GM23338 (cell line): ENCODE measurements at places on chromosomes 6 and 20.

DNA sequence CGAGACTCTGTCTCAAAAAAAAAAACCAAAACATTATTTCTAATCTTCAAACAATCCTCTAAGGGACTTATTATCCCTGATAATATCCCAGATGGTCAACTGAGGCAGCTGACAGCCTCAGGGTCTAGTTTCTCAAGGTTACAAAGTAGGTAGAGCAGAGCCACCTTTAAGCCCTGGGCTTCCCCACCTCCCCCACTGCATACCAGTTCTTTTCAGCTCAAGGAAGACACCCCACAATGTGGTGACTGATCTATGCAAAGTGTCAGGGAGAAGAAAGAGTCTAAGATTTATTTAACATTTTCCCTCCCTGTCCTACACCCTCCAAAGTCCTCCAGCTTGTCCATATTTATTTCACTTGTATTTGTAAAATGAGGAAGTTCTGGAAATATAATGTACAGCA lies 60.5 kb upstream of the VGLL2 start:
- DNase-seq: no peak

DNA sequence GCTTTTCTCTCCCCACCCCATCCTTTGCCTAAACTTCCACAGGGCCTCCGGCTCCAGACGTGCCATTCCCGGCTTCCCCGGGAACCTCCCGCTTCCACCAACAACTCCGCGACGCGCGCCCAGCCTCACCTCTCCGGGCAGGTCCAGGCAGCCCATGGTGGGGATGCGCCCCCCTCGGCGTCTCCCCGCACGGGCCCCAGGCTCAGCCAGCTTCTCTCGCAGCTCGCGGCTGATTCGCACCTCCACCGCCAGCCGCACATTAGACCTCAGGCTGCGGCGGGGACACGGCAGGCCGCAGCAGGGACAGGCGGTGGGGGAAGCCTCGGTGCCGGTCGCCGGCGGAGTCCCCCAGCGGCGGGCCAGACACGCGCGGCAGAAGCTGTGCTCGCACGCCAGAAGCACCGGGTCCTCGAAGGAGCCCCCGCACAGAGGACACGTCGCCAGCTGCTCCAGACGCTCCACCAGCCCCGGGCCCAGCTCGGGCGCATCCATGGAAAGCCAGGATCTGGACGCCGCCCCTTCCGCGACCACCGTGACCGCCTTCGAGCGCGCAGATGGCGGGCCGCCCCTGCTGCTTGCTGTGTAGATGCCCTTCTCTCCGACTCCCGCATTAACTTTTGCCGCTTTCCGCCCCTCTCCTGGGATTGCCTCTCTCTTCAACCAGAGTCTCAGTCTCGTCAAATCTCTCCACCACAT lies at the start of gene RNF39:
Gene RNF39, minus strand, starts transcription at position 676 of the 696 bp plus-strand sequence. Its CDS starts 184 bp downstream, at position 492.
- no peak for DNase-seq

GRCh38 chr6:125120054-125120590 lies 33.5 kb upstream of the TPD52L1 start:
- DNase-seq: no peak

- DNase-seq: no peak
These were observed 1567.2 kb upstream of the DEFB115 start for GRCh38 chr20:29690274-29690673.

GRCh38 chr20:58459058-58459750 lies 56.0 kb downstream of the APCDD1L start:
- no peak for DNase-seq

GRCh38 chr6:168368936-168369335 lies 49.4 kb upstream of the DACT2 start:
- DNase-seq: no peak

DNA sequence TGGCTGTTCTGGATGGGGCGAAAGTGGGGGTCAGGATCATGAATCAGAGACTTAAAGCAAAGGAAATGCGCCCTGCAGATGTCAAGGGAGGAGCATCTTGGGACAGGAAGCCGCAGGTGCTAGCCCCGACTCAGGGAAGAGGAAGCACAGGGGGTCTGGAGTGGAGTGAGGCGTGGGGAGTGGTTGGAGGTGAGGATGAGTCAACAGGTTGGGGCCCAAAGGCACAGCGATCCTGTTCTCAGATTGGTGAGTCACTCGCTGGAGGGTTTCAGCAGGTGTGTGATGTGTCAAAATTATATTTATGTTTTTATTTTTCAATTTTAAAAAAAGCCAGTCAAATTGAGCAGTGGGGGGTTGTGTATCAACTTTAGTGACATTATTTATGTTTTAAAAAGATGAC lies 19.0 kb downstream of the PACSIN1 start:
- no peak for DNase-seq

- DNase-seq: no peak
These were observed 618.4 kb downstream of the MMUT start for GRCh38 chr6:48844696-48845095.

- no peak for DNase-seq
These were observed 383.5 kb downstream of the PRKN start for GRCh38 chr6:162343936-162344645.

DNA sequence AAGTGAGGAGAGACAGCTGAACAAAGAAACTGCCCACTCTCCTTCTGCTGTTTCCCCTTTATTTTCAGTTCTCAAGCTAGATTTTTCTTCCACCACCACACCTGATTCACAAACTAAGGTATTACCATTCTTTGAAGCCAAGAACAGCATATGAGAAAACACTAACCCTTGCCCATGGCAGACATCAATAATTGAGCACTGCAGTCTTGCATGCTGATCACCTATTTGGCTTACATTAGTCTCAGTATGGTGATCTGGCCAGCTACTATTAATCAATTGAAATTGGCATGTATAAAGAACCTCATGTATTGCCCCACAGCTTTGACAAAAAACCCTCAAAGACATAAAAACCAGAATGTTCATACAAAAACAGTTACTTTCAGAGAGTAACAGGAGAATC lies 166.3 kb downstream of the SAMD5 start:
- no peak for DNase-seq

GRCh38 chr6:109690373-109690736 lies 647 bp downstream of the AK9 start:
- peak; percentile 96 for DNase-seq

DNA sequence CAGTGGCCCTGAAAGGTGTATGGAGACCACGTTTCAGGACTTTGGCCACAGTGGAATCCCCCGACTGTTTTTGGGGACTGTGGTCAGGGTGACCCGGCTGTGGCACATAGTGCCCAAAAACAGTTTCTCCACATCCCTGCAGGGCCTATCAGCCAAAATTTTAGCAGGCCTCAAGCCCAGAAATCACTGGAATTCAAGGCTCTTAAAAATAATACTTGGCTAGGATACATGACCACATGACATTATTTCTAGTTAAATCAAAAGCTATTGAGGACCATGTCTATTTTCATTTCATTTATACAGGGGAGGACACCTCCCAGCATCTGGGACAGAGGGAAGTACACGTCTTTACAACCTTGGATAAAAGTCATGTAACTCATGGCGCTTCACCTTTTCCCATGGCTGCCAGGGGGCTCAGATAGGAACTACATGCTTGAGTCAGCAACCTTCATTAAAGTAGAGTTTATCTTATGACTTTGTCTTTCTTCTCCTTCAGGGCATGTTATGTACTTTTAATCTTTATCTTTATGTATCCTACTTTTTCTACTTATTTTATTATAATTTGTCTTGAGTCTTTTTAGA lies 70.8 kb upstream of the CD93 start:
- DNase-seq: no peak

DNA sequence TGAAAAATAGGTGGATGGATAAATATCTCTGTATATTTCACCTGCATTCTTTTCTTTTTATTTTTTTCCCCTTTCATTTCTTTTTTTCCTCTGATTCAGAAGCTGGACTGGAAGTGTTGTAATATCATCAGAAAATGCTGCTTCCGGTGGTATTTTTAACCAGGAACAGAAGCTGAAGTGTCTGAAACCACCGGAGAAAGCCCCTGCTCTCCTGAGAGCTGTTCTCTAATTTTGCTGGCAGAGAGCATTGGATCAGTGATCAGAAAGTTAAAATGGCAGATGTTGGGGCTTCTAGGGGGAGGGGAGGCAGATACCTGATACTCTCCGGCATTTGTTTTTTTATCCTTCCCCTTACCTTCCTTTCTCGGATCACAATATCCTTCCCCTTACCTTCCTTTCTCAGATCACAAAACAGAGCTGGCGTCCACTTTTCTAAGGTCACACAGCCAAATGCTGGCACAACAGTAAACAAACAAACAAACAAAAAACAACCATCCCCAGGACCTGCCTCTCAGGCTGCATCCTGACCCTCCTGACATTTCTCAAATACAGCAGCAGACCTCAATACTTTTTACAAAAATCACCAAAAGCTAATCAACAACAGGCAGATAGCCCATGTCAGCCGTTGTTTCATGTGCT lies 143.2 kb upstream of the ZNF217 start:
- DNase-seq: peak; percentile 80

DNA sequence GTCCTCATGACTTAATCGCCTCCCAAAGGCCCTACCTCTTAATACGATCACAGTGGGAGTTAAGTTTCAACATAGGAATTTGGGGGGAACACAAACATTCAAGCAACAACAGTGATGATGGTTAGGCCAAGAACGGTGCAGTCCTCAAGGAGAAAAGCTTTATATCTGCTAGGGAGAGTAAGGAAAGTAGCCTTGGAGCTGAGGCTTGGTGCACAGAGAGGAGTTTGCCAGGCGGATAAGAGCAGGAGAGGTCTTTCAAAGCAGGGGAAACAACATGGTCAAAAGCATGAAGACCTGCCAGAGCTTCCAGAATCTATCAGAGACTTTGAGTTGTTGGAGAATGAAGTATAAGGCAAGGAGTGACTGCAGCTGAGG lies 119.1 kb downstream of the PLCB1 start:
- no peak for DNase-seq

DNA sequence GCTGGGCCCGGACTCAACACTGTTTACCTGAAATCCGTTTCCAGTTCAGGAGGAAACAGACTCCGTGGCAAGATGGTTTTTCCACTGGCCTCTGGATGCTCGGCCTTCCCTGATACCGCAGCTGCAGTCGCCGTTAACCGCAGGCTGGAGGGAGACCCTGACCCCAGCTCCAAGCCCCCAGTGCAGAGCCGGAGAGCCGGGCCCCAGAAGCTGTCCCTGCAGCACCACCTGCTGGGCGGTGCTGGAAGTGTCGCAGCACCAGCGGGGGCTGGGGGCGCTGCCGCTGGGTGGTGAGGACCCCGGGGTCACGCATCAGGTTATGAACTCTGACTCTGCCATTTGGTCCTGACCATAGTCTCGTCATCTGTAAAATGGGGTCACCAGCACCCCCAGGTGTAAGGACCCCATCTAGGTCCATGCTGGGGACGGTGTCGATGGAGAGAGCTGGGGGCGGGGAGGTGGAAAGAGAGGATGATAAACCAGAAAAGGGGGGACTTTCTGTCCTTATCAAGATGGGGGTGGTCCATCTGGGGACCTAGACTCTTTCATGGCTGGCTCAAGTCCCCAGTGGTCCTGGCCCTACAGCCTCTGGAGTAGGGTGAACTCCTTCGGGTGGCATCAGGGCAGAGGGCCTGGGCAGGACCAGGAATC lies 20.8 kb upstream of the CHRNA4 start:
- DNase-seq: peak; percentile 69

GRCh38 chr6:33271117-33271467 lies 584 bp downstream of the VPS52 start:
- DNase-seq: no peak

- DNase-seq: no peak
These were observed 3.2 kb downstream of the RBM38 start for GRCh38 chr20:57394121-57395082.

DNA sequence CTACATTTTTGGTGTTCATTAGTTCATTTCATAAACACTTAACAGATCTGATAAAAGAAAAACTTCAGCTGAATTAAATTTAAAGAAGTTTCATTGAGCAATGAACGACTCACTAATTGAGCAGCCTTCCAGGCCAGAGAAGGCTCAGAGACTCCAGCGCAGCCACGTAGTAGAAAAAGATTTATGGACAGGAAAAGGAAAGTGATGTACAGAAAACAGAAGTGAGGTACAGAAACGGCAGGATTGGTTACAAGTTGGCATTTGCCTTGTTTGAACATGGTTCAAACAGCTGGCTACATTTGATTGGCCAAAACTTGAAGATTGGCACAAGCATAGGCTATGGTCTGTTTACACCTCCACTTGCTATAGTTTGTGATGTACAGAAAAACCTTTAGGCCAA lies 166.3 kb upstream of the DTNBP1 start:
- DNase-seq: no peak

DNA sequence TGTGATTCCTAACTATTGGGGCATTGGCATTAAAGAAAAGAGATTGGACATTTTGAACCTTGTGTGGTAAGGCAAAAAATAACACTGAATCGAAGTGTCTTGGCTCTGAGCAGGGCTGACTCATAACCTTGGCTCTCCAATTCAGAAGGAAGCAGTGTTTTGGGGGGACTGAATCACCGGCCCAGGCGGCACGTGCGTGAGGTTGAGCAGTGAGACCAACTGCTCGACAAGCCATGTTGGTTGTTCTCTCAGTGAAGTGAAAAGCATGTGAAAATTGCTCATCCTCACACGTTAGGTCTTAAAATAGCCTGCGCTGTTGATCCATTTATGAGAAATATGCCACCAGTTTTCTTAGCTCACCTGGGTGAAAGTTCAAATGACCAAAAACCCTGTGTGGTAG lies 137.8 kb upstream of the SPACA1 start:
- no peak for DNase-seq

DNA sequence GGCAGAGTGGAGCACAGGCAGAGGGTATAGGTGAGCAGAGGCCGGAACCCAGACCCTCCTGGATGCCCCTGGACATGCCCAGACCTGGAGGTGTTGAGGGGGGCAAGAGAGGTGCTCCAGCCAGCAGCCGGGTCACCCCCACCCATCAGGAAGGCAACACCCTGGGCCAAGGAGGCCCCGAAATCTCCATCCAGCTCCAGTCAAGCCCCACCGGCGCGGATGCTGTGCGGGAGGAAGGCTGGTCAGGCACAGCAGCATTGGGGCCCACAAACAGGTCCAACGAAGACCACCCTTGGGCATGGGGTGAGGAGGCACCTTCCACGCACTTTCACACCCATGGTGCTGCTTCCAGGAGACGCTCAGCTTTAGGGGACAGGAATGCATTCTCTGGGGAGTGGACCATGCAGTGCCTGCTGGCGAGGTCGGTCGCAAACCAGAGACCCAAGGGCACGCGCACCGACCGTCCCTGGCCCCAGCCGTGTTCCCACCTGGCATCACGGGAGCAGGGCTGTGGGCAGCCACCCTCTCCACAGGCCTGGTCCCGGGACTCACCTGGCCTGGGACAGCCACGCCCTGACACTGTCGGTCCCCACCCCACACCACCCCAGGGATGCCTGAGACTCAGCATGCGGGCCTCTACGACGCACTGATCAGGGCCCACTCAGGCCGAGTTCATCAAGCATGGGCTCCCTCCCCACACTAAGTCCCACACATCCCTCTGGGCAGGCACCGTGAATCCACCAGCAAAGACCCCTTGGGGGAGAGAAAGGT lies 43.6 kb upstream of the ZBP1 start:
- no peak for DNase-seq

- DNase-seq: peak; percentile 81
These were observed 46.4 kb downstream of the CNR1 start for GRCh38 chr6:88119769-88120168.

GRCh38 chr20:6739406-6739805 lies 28.1 kb upstream of the BMP2 start:
- DNase-seq: no peak

GRCh38 chr6:156189714-156190113 lies 587.5 kb upstream of the ARID1B start:
- DNase-seq: no peak

- no peak for DNase-seq
These were observed 59.7 kb downstream of the COL21A1 start for GRCh38 chr6:56187686-56188085.
